ENCODE measurements at places on chromosomes 5 and 9.

DNA sequence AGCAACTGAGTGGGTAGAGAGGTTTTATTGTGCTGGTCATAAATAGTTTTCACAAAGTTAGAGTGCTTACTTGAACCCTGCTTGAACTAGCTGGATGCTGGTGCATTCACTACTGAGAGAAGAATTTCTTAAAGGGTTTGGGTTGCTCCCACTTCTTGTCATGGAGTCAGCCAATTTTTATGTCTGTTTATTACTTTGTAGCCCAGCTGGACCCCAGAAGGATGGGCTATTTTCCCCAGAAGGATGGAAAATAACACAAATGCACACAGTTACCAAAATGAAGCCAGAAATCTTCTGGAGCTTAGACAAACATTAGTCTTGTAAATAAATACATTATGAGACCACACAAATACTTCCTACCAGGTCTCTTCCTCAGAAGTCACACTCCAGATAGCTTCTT, 480.8 kb upstream of the TNC start:
- DNase-seq, result no peak

DNA sequence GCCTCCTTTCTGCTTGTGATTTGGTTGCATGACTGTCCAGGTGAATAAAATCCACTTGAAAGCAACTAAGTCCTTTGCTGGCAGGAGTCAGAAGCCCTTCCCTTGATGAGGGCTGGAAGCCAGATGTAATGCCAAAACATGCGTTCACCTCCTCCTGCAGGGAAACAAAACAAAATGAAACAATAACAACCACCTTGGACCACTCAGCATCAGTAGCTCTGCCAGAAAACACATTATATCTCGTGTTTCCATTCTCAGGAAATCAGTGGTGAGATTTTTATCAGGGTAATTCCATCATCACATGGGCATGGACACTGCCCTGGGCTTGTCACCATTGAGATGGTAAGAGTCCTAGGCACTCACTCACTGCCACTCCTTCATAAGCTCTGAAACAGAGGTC, 350.3 kb upstream of the ACTBL2 start:
- no peak for DNase-seq

GRCh38 chr5:38157024-38157423, 101.3 kb upstream of the EGFLAM start:
- no peak for DNase-seq

GRCh38 chr9:78788101-78788500, 491.2 kb downstream of the PSAT1 start:
- DNase-seq, result no peak

DNA sequence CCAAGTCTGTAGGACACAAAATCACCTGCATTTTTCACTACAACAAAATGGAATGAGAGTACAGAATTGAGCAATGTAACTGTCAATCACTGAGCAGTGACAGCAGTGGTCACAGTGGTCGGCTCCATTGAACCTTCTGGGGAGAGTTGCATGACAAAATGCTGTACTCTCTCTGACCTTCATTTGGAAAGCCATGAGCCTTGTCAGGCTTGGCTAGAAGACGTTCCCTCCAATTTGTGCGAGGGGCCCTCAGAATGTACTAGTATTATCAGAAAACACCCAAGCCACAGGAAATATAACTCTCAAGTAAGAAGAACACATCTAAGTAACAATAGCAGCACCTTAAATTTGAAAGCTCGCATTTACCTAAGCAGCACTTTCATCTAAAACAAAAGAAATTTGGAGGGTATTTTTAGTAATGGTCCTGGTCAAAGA, 425.6 kb upstream of the MEF2C start:
- no peak for DNase-seq

- peak; percentile 4 for DNase-seq
Observed at GRCh38 chr9:121992571-121993212, 100.4 kb downstream of the TTLL11 start.

- DNase-seq, result no peak
Observed at GRCh38 chr9:26210338-26210851, 532.2 kb upstream of the TUSC1 start.

DNA sequence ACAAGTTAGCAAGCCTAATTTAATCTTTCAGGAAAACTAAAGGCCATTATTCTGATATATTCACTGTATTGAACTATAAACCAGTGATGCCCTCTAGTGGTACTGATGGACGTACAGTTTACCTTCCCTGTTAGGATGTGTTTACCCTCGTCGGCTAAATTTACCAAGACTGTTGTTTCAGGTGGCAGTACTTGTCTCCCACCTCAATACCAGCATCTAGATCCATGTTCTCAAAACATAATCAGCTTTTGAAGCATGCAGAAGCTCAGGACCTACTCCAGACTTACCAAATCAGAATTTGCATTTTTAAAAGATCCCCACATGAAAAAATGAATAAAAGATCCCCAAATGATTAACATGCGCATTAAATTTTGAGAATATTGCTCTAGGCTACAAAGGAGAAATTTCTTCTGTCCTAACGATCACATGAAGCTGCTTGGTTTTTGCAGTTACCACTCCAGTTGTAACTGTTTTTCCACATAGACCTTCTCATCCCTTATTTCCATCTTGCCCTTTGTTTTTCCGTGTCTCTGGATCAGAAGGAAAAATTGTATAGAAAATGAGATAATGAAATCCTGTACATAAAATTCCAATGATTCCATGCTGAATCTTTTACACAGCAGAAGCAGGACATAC, 3.2 kb upstream of the BAAT start:
- DNase-seq, result no peak

DNA sequence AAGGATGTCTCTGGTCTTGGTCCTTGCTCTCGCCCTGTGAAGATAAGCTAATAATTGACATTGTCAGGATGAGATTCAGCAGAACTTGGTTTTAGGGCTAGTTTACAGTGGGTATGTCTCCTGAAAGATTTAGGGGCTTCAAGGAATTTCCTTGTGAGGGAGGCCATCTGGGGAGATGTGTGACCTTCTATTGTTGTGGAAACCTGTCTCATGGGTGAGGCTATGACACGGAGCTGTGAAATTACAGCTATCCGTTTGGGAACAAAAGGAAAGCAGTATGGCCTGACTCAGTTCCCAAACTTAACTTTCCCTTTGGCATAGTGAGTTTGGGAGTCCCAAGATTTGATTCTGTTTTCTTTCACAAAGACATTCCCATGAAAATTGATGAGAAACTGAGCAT, 142.0 kb downstream of the PARP8 start:
- DNase-seq, result no peak

- DNase-seq, result no peak
Observed at GRCh38 chr5:151084363-151084762, 3.5 kb upstream of the TNIP1 start.

- no peak for DNase-seq
Observed at GRCh38 chr9:135103931-135104639, 16.6 kb downstream of the OLFM1 start.

DNA sequence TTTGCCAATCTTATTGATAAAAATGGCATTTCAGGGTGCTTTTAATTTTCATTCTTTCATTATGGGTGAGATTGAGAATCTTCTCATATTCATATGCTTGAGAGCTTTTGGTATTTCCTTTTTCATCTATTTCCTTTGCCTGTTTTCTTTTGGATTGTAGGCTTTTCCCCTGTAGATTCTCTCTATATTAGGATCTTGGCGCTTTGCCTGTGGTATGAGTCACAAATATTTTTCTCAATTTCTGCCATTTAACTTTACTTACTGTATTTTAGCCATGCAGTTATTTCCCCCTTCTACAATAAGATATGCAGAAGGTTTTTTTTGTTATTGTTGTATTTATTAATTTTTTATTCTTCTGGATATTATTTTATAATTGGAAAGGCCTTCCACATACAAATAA, 21.5 kb upstream of the KLF9 start:
- no peak for DNase-seq

DNA sequence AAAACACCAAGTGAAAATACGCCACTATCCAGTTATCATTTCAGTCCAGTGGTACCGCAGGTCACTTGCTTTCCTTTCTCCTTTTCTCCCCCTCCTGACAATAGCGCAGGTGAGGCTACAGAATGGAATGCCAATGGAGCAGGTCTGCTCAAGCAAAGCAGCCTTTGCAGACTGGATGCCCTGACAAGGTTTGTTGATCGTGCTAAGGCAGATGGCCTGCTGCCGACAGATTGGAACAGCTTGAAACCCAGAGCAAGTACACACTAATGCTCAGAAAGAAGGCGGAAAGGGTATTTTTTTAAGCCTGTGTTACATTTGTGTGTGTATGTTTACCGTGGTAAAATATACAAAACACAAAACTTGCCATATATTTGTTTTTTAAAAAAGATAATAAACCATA, 19.4 kb downstream of the SPACA9 start:
- DNase-seq, result no peak

- no peak for DNase-seq
Observed at GRCh38 chr5:110351430-110351829, 375.0 kb downstream of the TMEM232 start.

DNA sequence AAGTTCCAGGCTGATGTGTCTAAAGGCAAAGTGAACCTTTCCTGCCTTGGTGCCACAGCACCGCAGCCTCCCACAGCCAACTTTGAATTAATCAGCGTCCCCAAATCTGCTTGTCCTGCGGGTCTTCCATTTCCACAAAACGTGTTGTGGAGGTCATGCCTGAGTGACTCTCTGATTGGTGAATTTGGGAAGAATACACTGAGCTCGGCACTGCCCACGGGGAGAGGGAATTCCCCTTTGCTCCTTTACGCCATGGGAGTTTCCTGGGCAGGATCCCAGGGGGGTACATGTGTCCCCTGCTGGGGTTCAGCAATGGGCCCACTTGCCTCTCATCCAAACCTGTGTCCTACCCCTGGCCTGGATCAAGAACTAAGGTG, 90.4 kb downstream of the LHX2 start:
- no peak for DNase-seq
